ENCODE measurements at places on chromosomes 12 and 14. TPM values are rescaled to one million over a fixed set of nuclear protein-coding genes. Genes with fewer than 3 reads are reported as not detected.

- H3K4me3 ChIP-seq = no peak overlapping the region
- H3K27ac ChIP-seq = no peak overlapping the region
- H3K36me3 ChIP-seq = no peaks in the 10 kb centered on the region
- no peak for DNase-seq
Observed at GRCh38 chr14:72699852-72700257, 194.0 kb downstream of the DPF3 start.

GRCh38 chr12:105267711-105268110 lies 31.7 kb upstream of the APPL2 start:
- H3K4me3 ChIP-seq = no peak overlapping the region
- no peak for DNase-seq
- no peaks in the 10 kb centered on the region for H3K36me3 ChIP-seq

GRCh38 chr12:127175361-127175760 lies 1091.6 kb upstream of the TMEM132C start:
- no peaks in the 10 kb centered on the region for H3K4me1 ChIP-seq
- peaks cover 3% of the 10 kb centered on the region for H3K36me3 ChIP-seq
- no peak overlapping the region for H3K27ac ChIP-seq
- H3K27me3 ChIP-seq = no peaks in the 10 kb centered on the region

GRCh38 chr12:63777340-63777739 lies 2.4 kb upstream of the RXYLT1 start:
- no peak overlapping the region for H3K4me3 ChIP-seq
- no peak for DNase-seq
- H3K4me1 ChIP-seq = peaks cover 8% of the 10 kb centered on the region
- no peak overlapping the region for H3K27ac ChIP-seq

DNA sequence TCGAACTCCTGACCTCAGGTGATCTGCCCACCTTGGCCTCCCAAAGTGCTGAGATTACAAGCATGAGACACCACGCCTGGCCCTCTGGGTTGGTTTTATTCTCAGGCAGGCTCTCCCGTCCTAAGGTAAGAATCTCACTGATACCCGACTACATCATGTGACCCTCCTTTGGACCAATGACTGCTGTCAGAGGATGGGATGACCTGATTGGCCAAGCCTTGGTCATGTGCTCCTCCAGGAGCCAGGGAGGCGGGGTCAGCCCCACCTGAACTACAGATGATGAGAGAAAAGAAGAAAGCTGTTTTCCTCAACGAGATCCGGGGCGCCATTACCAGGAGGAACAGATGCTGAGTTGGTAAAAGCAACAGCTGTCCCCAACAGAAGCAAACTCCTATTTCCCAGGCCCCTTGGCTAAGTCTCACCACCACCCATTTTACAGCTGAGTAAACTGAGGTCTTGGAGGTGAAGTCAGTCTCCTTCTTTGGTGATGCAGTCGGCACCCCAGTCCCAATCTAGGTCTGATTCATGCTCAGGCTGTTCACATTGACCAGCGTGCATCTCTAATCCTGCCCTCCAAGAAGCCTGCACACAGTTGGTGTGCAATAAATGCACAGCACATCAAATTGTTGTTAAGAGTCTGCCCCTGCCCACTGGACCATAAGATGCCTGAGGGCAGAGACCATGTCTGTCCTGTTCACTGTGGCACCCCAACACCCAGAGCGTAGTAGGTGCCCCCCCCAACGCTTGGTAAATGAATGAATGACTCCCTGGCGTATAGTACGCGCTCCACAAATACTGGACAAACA lies 118.8 kb downstream of the SCARB1 start:
- H3K4me1 ChIP-seq = peaks cover 21% of the 10 kb centered on the region
- H3K36me3 ChIP-seq = no peaks in the 10 kb centered on the region
- H3K27me3 ChIP-seq = peaks cover 3% of the 10 kb centered on the region
- H3K27ac ChIP-seq = peak overlapping the region; percentile 43

DNA sequence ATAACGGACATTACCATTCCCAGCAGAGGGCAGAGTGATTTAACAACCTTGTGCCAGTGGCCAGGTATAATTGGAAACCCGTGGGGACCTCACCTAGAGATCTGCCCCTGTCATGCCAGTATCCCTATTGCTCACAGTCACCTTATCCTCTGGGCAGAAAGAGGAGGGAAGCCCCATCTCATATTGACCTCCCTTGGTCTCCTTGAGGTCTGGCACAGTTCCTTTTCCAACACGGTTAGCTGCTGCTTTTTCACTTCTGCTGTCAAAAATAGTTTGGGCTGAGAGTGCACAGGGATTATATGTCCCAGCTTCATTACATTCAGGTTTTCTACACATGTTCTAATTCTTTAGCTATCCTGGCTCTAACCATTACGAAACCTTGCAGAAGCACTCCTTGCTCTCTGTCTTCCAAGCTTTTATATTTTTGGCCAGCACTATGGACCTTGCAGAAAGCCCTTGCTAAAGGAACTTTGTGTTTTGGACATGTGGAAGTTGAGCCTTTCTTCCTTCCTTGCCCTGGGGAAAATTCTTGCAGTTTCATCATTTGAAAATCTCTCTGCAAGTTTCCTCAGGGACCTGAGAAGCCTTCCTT lies 111.7 kb upstream of the MIS18BP1 start:
- no peaks in the 10 kb centered on the region for H3K36me3 ChIP-seq
- no peaks in the 10 kb centered on the region for H3K27me3 ChIP-seq
- H3K27ac ChIP-seq = no peak overlapping the region
- no peak for DNase-seq
- H3K4me3 ChIP-seq = no peak overlapping the region
- no peaks in the 10 kb centered on the region for H3K4me1 ChIP-seq

The CCDC196 gene
- not detected for total RNA-seq

- no peaks in the 10 kb centered on the region for H3K4me1 ChIP-seq
- peak; percentile 27 for DNase-seq
- no peaks in the 10 kb centered on the region for H3K36me3 ChIP-seq
- no peaks in the 10 kb centered on the region for H3K27me3 ChIP-seq
- H3K27ac ChIP-seq = no peak overlapping the region
Observed at GRCh38 chr14:25537846-25538455, 488.0 kb upstream of the STXBP6 start.

- H3K27ac ChIP-seq = no peak overlapping the region
- H3K36me3 ChIP-seq = no peaks in the 10 kb centered on the region
- H3K4me1 ChIP-seq = no peaks in the 10 kb centered on the region
- no peak overlapping the region for H3K4me3 ChIP-seq
- no peaks in the 10 kb centered on the region for H3K27me3 ChIP-seq
Observed at GRCh38 chr14:32509632-32510187, 180.6 kb downstream of the AKAP6 start.

The NRXN3 gene
- 22.1 TPM for total RNA-seq

DNA sequence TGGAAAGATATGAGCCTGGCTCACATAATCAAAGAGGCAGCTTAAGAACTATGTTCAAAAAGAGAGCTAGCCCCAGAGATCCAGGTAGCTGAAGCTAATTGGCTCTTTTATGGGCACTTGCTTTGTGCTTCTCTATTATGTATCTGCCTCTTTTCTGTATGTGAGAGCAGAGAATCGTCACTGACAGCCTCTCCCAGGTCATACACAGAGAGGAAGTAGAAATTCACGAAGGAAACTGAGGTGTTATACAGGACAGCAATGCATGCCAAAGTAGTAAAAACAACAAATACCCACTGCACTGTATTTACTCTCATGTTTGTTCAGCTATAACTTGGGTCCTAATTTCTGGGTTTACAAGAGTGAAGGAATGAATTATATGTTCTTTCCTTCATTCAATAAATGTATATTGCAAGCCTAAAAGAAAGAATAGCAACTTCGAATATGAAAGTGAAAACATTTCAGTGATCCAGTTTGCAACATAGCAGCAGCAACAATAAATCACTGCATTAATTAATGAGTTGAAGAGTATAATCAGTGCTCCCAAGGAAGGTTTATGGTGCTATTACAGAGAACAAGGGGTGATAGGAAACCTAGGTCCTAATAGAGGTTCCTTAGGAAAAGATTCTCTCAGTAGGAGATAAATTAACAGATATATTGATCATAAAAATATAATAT lies 47.1 kb upstream of the ATXN7L3B start:
- no peak for DNase-seq
- no peak overlapping the region for H3K27ac ChIP-seq
- H3K27me3 ChIP-seq = no peaks in the 10 kb centered on the region
- H3K4me1 ChIP-seq = peaks cover 7% of the 10 kb centered on the region
- no peaks in the 10 kb centered on the region for H3K36me3 ChIP-seq
- no peak overlapping the region for H3K4me3 ChIP-seq

The GPR162 gene
- total RNA-seq = 5.5 TPM
